ENCODE measurements at places on chromosomes 13 and 19.

- no peak for DNase-seq
Observed at GRCh38 chr19:1162404-1163282, 11.4 kb downstream of the SBNO2 start.

DNA sequence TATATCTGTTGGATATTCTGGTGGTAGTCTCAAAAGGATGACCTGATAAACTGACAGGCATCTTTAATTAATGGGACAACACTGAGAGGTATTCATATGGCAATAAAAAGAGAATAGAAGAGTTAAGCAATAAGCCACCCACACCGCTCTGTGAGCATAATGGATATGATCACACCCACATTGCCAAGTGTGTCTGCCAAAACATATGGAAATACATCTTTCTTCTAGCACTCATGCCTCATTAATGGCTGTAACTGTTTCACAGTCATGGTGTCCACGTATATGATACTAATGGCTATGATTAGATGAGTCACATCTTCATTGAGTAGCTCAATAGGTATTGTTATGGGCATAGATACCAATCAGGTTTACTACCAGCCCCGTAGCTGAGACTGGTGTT is 13.1 kb downstream of the IGFL3 start:
- no peak for DNase-seq

GRCh38 chr13:45615501-45616101 is at the start of gene ERICH6B:
Gene ERICH6B (minus strand): TSS chr13:45615739. CDS start chr13:45597005, 18,734 bp downstream.
- peak; percentile 67 for DNase-seq

- no peak for DNase-seq
Observed at GRCh38 chr13:42078128-42078808, 29.8 kb downstream of the DGKH start.

- no peak for DNase-seq
Observed at GRCh38 chr19:44345959-44346358, 10.5 kb downstream of the ZNF112 start.

Data from H1 (cell line).